ENCODE measurements at places on chromosomes 5 and 9.

GRCh38 chr9:33686942-33687341 is 108.4 kb upstream of the PRSS3 start:
- no peak for DNase-seq

GRCh38 chr9:109193974-109194556 is 27.0 kb upstream of the FRRS1L start:
- DNase-seq, result no peak

GRCh38 chr5:69288688-69289087 is 43.9 kb downstream of the CCDC125 start:
- no peak for DNase-seq

- DNase-seq, result no peak
These were observed 147.8 kb downstream of the TMEM38B start for GRCh38 chr9:105842023-105842644.

GRCh38 chr9:70484232-70485130 is 70.0 kb upstream of the KLF9 start:
- peak; percentile 46 for DNase-seq
